Jurkat, Clone E6-1 (cell line): ENCODE measurements at places on chromosomes 4 and X.

- DNase-seq: no peak
Observed at GRCh38 chr4:5753366-5753765, 42.4 kb downstream of the EVC start.

- DNase-seq: no peak
Observed at GRCh38 chr4:1939664-1940509, 68.7 kb downstream of the NSD2 start.

GRCh38 chr4:34371676-34372075 lies 1872.6 kb downstream of the ARAP2 start:
- DNase-seq: no peak

DNA sequence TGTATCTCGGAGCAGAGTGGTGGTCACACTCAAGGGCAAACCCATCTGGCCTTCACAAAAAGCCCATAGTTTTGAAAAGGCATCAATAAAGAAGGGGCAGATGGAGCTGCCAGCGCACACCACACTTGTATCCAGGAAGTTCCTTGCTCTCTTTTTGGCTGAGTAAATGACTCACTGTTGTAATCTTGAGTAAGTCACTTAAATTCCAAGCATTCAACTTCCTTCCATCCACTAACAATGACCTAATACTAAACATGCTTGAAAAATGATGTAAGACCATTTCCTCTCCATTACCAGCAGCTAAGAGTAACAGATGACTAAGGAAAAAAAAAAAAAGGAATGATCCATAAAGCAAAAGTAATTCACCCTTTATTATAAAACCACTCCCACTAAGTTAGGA lies 32.4 kb upstream of the MYOZ2 start:
- DNase-seq: no peak

GRCh38 chr4:6769233-6769988 lies 13.1 kb upstream of the KIAA0232 start:
- DNase-seq: no peak

GRCh38 chr4:47642191-47642830 lies 157.2 kb downstream of the ATP10D start:
- no peak for DNase-seq

DNA sequence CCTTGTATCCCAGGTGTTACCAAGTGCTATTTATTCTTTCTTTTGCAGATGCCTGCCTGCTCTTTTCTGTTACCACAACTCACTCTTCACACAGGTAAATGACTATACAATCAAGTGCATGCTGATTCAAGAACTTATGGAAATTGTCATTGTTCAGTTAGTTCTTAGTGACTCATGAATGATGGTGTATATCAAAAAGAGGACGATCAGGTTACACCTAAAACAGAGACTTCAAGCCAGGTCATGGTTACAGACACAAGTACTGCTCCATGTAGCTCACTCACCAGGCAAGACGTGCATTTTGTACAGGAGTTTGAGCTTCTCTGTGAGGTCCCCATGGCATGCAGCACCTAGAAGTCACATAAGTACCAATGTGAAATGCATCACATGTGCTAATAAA lies 59.3 kb upstream of the UCP1 start:
- DNase-seq: no peak

GRCh38 chr4:147354237-147354636 lies 126.7 kb upstream of the EDNRA start:
- DNase-seq: no peak

DNA sequence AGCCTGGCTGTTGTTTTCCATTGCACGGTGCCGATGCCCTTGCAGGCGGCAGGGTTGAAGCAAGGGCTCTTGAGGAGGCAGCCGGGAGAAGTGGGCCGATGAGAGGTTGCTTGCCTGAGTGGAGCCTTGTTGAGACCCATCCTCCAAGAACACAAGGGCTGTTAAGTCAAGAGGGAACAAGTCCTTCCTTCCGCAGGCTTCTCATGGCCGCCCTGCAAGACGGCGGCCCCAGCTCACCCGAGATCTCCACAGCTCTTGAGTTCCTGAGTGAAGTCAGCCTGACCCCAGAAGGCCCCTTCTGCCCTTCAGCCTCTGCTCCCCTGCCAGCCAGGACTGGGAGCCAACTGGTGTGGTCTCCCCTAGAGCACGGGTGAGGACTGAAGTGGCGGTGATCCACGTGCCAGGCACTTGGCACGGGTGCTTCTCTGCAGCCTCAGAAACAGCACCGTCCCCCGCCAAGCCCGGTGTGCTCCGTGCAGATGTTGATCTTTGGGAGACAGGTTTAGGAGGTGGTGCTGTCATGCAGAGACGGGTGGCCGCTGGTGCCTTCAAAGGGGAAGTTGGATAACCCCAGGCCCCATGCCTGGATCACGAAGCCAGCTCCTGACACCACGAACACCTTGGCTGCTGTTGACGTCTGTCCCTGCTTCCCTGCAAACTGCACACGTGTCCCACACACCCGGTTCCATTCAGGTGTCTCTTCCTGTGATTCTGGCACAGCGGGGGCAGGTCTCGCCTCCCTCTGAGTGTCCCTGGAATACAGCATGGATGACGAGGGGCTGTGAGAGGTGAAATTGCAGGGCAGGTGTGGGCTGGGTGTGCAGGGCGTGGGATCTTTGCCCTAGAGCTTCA lies 164.4 kb upstream of the PSAPL1 start:
- DNase-seq: no peak

DNA sequence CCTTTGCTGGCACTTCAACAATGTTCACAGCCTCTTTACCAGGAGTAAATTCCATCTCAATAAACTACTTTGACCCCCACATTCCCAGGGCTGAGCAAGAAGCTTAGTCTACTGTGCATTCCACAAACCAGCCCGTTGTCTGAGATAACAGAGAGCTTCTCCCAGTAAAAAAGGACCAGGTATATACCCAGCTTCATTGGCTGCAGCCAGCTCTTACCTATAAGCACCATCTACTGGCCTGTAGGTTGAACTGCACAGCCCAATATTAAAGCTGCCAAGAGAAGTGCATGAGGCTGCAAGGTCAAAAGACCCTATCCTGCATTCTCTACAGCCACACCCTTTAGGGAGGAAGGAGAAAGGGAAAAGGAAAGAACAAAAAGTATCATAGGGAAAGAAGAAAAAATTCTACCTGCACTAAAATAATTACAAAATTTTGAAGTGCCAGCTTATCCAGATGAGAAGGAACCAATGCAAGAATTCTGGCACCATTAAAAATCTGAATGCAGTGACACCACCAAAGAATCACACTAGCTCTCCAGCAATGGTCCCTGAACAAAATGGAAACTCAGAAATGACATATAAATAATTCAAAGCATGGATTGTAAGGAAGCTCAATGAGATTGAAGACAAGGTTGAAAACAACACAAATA lies 45.7 kb upstream of the INTU start:
- peak; percentile 31 for DNase-seq

DNA sequence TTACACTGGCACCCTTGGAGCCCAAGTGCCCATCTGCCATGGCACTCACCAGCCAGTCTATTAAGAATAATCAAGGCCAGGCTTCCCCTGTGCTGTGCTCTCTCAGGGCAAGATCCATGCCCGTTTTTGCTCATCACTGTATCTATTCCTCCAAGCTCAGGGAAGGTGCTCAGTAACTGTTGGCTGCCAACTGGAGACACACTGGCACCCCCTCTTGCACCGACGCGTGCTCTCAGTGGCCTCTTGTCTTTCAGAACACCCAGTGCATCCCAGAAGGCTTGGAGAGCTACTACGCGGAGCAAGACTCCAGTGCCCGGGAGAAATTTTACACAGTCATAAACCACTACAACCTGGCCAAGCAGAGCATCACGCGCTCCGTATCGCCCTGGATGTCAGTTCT lies 30.1 kb downstream of the NSG1 start:
- DNase-seq: no peak

DNA sequence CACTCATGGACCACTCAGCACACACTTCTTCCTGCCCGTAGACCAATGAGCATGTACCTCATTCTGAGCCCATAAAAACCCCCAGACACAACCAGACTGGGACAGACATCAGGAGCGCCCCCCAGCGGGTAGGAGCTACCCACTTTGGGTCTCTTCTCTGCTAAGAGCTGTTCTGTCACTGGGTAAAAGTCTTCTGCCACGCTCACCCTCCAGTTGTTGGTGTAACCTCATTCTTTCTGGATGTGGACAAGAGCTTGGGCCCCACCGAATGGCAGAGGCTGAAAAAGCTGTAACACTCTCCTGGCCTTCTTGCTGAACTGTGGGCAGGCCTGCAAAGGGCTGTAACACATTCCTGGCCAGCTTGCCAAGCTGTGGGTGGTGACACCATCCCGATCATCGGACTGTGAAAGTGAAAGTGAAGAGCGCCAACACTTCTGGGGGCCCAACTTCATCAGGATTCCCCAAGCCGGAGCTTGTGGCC lies 137.6 kb downstream of the TECRL start:
- no peak for DNase-seq

DNA sequence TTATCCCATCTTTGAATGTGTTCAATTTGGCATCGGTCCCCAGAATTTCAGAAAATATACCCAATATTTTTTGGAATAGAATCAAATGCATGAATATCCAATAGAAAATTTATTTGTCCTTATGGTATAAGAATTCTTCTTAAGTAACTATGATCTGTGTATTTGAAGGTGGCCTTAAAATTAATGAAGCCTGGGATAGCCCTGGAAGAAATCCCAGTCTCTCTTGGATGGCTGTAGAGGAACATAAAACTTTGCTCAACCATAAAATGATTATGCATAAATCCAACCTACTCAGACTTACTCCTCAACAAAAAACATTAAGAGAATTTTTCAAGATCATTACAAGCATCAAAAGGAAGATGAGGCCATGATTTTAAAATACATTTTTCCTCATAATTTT lies 269.4 kb upstream of the SMIM31 start:
- DNase-seq: no peak

GRCh38 chrX:46180258-46180687 lies 364.9 kb downstream of the ZNF674 start:
- peak; percentile 92 for DNase-seq

GRCh38 chr4:102715057-102715456 lies 45.7 kb downstream of the MANBA start:
- DNase-seq: no peak
